ENCODE measurements at places on chromosomes 5 and 9. TPM values are rescaled to one million over a fixed set of nuclear protein-coding genes. Genes with fewer than 3 reads are reported as not detected.

MEGF9 gene
- total RNA-seq: 9.0 TPM

FBXL7 gene
- 3.1 TPM for total RNA-seq

NDUFS6 gene
- total RNA-seq: 14.2 TPM

TLR4 gene
- 6.3 TPM for total RNA-seq

SRD5A1 gene
- total RNA-seq: 26.8 TPM

CNTRL gene
- total RNA-seq: 4.6 TPM

TLX3 gene
- not detected for total RNA-seq

LCN12 gene
- total RNA-seq: not detected

SLCO6A1 gene
- 0.14 TPM for total RNA-seq

OR1L4 gene
- total RNA-seq: not detected

IFNA2 gene
- total RNA-seq: not detected

GALNT10 gene
- total RNA-seq: 178 TPM

MLANA gene
- total RNA-seq: not detected

FRMPD1 gene
- not detected for total RNA-seq

SEMA6A gene
- 1.1 TPM for total RNA-seq

PCDHGA10 gene
- total RNA-seq: 14.0 TPM

TEK gene
- total RNA-seq: 1.8 TPM

PRRT1B gene
- total RNA-seq: not detected

FOXD4L3 gene
- not detected for total RNA-seq

ISL1 gene
- not detected for total RNA-seq

All from placental pericyte (primary cell).